Stimulated activated CD4-positive, alpha-beta T cell treated with anti-CD3 and anti-CD28 coated beads, TNF-alpha, amount 100 ng/mL, for 1 hour (primary cell): ENCODE measurements at places on chromosomes 11 and 22.

- no peak for DNase-seq
Observed at GRCh38 chr11:110989428-110990133, 255.9 kb upstream of the POU2AF2 start.

- peak; percentile 26 for DNase-seq
Observed at GRCh38 chr22:37162221-37163095, 12.7 kb upstream of the IL2RB start.

DNA sequence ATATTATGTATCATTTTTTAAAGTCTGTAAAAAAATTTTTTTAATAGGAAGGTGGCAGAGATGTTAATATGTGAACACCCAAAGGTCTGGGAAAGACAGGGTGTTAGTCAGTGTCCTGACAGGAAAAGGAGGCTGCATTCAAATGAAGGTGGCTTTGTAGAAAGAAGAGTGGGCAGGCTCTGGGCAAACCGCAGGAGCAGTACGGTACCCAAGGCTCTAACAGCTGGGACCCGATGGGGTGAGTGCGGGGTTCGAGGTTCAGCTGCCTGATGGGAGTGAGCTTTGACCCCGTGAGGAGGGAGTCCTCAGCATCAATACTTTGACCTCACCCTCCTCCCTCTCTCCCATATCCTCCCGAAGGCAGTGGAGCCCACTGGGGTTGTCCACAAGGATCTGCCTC, 142.5 kb downstream of the C11orf91 start:
- no peak for DNase-seq

DNA sequence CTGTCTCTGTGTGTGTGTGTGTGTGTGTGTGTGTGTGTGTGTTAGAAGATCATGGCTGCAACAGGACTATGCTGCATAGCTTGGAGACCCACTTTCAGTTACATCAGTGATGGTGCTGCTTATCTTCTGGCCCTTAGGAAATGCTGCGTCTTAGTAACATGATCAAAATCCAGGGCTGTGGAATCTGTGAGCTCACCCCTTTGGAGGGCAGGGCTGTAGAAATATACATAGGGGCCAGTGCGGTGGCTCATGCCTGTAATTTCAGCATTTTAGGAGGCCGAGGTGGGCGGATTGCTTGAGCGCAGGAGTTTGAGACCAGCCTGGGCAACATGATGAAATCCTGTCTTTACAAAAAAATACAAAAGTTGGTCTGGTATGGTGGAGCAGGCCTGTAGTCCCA, 151.5 kb upstream of the RASSF10 start:
- DNase-seq = no peak

DNA sequence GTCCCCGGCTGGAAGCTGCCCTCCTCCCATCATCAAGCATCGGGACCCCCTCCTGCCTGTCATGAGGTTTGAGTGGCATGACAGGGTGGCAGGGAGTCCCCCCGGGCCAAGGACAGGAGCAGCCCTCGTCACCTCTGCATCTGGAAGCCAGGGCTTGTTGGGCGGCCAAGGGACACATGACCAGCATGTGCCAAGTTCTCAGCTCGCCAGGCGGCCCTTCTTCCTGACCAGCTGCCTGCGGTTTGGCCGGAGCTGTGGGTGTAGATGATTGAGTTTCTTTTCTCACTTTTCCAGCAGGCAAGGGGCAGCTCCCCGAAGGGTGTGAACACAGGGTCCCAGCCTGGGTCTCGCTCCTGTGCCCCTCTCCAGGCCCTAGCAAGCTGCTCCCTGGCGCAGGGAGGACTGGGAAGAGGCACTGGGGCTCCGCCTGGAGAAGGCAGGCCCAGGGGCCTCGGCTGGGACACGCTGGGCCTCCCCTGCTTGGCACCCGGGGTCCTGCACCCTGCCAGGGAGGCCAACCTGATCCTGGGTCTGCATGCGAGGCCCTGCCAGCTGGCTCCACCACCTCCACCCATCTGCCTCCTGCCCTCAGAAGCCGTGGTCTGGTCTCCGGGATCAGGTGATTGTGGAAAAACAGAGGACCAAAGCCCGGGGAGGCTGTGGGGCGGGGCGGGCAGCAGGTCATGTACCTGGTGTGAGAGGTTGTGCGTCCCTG, 13.4 kb downstream of the ARHGAP8 start:
- DNase-seq = no peak

- DNase-seq = no peak
Observed at GRCh38 chr11:35419184-35419829, at the start of gene SLC1A2. SLC1A2 (minus strand) TSS chr11:35419558; CDS start chr11:35418966, 592 bp downstream.

GRCh38 chr11:48093323-48093722, 113.0 kb downstream of the PTPRJ start:
- DNase-seq = no peak

DNA sequence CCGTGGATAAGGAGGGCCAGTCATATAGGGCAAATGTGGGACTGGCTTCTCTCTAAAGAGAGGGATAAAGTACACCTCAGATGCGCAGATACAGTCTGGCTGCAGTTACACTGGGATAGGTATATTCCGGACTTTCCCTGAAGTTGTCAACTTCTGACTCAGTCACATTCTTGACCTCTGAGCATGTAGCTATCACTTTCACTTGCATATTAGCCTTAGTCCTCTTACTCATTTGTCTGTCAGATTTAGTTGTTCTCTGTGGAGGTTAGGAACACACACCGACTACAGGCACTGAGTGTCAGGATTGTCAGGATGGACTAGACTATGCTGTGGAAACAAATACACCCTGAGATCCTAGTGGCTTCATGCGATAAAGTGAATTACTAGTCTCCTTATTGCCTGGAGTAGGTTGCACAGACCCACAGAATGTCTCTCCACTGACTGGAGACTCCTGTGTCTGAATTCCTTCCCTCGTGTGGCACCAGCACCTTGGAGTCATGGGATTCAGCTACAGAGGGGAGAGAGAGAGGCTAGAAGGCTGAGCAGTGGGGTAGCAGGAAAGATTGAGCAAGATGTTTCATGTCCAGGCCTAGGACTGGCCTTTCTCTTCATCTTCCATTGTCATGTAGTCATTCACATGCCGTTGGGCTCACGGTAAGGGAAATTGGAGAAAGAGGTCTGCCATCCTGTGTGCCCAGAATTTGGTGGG, 654.3 kb downstream of the NTM start:
- DNase-seq = no peak

DNA sequence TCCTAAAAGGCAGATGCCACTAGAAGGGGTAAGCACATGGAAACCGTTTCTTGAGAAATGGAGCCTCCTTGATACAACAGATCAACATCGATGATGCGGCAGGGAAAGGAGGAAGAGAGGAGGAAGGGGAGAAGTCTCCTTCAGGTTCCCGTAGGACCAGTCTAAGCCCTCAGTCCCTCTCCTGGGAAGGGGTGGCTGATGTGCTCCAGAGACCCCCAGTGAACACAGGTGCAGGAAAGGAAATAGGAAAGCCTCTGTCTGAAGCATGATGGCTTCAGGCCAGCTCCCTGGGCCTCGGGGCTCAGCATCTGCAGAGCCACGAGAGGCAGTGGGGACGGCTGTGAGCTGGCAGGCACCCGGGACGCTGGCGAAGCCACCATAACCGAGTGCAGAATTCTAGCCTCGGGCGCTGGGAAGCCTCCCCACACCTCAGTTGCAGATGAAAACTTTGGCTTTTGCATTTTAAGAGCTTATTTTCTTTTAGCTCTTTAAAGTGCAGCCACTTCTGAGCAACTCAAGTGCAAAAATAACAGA, 1.8 kb downstream of the SPATA19 start:
- no peak for DNase-seq

GRCh38 chr11:31690041-31690440, 121.1 kb downstream of the PAX6 start:
- no peak for DNase-seq

DNA sequence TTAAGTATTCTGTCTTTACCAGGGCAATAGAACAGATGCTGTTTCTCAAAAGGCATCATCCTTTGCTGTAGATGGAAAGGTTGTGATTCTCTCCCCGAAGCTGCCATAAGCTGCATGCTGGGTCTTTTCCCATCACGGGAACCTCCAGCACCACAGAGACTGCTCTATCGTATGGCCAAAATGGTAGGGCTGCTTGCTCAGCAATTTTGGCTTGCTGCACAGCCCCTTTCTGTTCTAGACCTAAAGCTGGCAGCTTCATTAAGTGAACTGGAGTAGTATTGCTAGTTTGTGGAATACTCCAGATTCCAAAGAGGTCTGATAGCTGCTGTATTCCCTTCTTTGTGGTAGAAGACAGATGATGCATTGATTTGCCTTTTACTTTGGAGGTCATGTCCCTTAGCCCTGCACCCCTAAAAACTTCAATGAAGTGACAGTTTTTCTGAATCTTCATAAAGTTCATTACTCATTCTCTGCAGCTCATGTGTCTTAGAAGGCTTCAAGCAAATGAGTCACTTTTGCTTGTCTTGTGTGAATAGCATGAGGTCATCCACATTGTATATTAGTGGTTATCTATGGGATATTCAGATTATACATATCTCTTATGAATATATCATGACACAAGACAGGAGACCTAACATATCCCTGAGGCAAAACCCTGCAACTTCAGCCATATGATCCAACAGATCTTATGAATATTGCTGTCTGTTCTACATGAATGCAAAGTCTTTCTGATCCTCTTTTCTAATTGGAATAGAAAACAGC, 245.3 kb downstream of the FAM76B start:
- DNase-seq = no peak

- no peak for DNase-seq
Observed at GRCh38 chr11:113974741-113975470, at the start of gene HTR3A. HTR3A (plus strand) TSS chr11:113975108; CDS start chr11:113975326, 218 bp downstream.

DNA sequence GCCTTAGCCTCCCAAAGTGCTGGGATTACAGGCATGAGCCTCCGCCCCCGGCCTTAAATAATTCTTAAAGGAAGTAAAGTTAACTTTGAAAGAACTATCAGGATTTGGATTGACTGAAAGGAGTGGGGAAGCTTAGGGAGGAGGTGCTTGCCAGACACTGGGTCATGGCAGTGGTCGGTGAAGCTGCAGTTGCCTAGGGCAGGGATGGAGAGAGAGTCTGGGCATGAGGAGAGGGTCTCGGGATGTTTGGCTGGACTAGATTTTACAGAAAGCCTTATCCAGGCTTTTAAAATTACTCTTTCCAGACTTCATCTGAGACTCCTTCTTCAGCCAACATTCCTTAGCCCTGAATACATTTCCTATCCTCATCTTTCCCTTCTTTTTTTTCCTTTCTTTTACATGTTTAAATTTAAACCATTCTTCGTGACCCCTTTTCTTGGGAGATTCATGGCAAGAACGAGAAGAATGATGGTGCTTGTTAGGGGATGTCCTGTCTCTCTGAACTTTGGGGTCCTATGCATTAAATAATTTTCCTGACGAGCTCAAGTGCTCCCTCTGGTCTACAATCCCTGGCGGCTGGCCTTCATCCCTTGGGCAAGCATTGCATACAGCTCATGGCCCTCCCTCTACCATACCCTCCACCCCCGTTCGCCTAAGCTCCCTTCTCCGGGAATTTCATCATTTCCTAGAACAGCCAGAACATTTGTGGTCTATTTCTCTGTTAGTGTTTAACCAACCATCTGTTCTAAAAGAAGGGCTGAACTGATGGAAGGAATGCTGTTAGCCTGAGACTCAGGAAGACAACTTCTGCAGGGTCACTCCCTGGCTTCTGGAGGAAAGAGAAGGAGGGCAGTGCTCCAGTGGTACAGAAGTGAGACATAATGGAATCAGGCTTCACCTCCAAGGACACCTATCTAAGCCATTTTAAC, at the start of gene NNMT:
NNMT (plus strand) TSS at position 724 of the 929 bp plus-strand sequence; CDS start at position 882, 158 bp downstream.
- DNase-seq = no peak

DNA sequence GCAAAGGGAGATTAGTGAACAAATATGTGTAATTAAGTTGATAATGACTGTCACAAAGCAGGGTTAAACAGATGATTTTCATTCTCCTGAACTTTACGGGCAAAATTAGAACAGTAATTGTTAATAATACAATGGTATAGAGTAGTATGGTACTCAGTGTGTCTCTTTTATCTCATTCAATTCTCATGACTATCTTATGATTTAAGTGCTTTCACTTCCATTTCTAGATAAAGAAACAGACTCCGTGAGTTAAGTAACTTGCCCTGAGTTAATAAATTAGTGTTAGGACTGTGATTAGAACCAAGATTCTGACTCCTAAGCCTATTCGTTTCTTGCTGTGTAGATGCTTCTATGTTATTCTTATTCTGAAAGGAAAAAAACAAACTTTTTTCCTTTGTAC, 22.0 kb downstream of the PIH1D2 start:
- DNase-seq = no peak

GRCh38 chr11:61715867-61716266, 35.7 kb downstream of the DAGLA start:
- no peak for DNase-seq

DNA sequence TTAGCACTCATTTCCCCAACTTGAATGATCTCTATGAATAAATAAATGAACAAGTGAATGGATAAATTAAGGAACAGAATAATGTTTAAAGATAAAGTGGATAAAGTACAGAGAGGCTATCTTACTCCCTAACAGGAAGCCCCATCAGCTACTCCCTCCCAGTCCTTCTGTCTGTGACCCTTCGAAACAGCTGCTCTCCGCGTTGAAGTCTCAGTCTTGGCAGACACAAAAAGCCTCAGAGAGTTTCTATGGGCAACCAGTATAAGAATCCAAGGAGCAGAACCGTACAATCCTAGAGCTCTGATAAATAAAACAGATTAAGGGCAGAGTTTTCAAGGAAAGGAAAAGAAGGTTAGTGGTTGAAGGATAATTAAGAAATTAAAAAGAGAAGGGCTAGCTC, 35.0 kb downstream of the GUCY1A2 start:
- no peak for DNase-seq

DNA sequence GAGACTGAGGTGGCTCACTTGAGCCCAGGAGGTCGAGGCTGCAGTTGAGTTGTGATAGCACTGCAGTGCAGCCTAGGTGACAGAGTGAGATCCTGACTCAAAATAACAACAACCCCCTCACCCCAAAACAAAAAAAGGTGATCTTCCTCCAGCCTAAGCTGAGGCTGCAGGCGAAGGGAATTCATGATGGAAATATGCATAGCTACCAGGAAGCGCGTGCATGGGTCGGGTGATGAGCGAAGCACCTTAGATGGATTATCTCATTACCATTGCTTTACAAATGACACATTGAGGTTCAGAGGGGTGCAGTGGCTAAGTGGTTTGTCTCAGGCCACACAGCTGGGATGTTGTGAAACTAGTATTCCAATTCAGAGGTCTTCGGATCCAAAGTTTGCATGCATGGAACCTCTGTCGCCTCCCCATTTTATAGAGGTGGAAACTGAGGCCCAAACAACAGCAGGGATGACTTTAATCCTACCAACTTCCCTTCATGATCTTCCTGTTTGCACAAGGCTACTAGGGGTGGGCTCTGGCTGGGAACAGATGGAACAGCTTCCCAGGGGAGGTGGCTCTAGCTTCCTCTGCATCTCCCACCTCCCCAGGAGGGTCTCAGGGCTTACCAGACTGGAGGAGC, 4.6 kb downstream of the SLC29A2 start:
- DNase-seq = no peak

DNA sequence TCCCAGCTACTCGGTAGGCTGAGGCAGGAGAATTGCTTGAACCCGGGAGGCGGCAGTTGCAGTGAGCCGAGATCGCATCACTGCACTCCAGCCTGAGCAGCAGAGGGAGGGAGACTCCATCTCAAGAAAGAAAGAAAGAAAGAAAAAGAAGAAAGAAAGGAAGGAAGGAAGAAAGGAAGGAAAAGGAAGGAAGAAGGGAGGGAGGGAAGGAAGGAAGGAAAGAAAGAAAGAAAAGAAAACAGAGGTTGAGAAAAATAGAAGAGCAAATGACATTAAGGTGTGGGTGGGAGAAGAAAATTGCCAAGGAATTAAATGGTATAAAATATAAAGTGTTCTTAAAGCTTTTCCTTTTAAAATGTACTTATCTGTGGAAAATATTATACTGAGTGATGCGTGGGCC, 49.9 kb downstream of the AHNAK start:
- DNase-seq = no peak

- no peak for DNase-seq
Observed at GRCh38 chr11:61011229-61011870, 39.9 kb downstream of the CD6 start.
